Stimulated activated CD4-positive, alpha-beta T cell treated with anti-CD3 and anti-CD28 coated beads, TNF-alpha, amount 100 ng/mL, for 4 hours (primary cell): ENCODE measurements at places on chromosomes 16 and 17.

DNA sequence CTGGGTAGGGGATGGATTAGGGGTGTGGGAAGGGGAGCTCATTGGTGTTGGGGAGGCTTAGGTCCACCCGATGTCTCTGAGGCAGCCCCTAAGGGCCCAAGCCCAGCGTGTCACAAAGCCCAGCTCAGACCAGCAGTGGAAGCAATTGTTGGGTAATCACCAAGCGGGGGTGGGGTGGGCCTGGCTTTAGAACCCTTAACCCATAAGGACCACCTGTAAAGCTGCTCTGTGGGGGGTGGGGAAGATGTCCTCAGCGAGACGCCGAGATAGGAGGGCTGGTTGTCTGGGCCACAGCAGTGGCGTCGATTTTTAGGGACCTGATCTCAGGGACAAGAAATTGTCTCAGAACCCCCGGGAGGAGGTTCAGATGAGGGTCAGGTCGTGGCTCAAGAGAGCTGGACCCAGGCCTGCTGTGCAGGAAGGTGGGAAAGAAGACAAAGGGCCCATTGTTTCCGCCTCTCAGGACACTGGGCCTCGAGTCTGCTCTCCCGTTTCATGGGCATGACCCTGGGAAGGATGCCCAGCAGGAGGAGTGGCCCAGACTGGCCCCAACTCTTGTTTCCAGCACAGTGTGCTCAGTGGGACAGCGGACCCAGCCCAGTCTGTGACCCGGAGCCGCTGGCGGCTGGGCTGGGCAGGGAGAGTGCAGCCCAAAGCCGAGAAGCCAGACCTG is 15.9 kb downstream of the ST6GALNAC2 start:
- no peak for DNase-seq

GRCh38 chr17:58666858-58667267 is 25.0 kb downstream of the TEX14 start:
- DNase-seq = no peak

DNA sequence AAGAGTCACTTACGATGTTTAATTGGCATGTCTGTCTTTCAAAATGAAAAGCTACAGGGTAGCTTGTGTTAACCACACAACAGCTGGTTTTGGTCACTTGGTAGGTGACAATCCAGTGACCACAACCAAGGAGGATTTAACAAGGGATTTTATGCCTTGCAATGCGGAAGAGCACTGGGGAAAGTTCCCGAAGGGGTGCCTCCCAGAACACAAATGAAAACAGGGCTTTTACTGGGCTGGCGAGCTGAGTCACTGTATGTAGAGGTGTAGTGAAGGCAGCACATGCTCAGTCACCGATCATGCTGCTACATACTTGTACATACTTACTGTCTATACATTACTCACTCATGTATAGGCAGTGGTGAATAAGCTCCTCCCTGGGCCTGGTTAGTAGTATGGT is 483.5 kb downstream of the CDH13 start:
- no peak for DNase-seq

- DNase-seq = peak; percentile 41
These were observed 522 bp upstream of the VEZF1 start for GRCh38 chr17:57988301-57989250.

GRCh38 chr17:36463916-36464764 is 22.3 kb upstream of the ZNHIT3 start:
- DNase-seq = no peak

DNA sequence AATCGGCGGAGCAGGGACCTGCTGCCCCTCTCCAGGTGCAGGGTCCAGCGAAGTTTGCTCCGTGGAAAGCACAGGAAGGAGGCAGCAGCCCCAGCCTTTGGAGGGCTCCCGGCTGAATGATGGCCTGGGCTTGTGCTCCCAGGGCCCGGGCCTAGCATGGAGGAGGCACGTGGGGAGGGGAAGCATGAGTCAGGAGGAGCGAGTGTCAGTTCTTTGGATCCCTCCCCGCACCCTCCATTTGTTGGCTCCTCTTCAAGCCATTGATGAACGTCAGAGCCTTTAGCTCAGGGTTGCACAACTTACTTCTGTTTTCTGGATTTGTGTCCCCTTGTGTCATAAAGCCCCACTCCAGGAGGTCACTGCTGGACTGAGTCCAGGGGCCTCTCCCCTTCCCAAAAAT is 25.8 kb downstream of the TTYH2 start:
- DNase-seq = no peak

GRCh38 chr17:43125967-43126910 is 1.1 kb upstream of the BRCA1 start:
- no peak for DNase-seq

- no peak for DNase-seq
These were observed 57.8 kb upstream of the PHOSPHO1 start for GRCh38 chr17:49288388-49288787.

GRCh38 chr16:87207509-87207908 is 109.7 kb downstream of the C16orf95 start:
- DNase-seq = no peak

DNA sequence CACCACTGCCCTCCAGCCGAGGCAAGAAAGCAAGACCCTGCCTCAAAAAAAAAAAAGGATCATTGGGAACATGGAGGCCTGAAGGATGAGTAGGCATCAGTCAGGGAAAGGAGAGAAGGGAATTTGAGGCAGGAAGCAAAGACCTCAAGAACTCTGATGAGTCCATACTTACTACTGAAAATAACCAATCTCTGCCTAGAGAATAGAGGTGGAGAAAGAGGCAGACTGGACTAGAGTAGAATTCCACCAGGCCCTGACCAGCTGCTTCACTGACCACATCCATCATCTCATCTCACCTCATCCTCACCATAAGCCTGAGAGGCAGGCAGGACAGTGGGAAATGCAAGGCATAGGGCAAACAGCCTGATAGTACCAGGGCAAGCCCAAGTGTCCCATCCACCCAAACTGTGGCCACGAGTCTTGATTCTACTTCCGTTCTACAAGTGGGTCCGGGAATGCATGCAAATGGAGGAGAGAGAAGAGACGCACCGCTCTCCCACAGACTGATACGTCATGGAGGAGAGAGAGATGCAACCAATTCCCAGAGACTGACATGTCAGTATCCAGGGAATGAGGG is 17.1 kb downstream of the ANKRD11 start:
- DNase-seq = no peak

- DNase-seq = no peak
These were observed 47.2 kb downstream of the HOXB1 start for GRCh38 chr17:48483471-48484131.

DNA sequence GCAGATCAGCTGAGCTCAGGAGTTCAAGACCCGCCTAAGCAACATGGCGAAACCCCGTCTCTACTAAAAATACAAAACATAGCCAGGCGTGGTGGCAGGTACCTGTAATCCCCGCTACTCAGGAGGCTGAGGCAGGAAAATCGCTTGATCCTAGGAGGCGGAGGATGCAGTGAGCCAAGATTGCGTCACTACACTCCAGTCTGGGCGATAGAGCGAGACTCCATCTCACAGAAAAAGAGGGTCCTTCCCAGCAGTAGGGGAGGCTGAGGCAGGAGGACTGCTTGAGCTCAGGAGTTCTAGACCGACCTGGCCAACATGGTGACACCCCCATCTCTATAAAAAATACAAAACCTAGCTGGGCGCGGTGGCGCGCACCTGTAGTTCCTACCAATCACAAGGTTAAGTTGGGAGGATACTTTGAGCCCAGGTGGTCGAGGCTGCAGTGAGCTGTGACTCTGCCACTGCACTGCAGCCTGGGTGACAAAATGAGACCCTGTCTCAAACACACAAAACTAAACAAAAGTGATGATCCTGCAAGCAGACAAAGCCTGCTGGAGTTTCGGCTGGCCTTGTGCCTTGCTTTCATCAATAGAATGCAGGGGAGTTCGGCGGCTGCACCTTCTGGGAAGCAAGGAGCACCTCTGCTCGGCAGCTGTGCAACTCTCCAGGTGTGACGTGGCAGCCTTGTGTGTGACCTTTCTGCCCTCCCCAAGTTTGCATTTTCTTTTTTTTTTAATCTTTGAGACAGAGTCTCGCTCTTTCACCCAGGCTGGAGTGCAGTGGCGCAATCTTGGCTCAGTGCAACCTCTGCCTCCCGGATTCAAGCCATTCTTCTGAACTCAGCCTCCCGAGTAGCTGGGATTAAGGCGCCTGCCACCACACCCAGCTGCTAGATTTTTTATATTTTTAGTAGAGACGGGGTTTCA is 12.4 kb upstream of the YWHAE start:
- DNase-seq = no peak

GRCh38 chr17:65117384-65118035 is 19.7 kb upstream of the RGS9 start:
- DNase-seq = no peak

DNA sequence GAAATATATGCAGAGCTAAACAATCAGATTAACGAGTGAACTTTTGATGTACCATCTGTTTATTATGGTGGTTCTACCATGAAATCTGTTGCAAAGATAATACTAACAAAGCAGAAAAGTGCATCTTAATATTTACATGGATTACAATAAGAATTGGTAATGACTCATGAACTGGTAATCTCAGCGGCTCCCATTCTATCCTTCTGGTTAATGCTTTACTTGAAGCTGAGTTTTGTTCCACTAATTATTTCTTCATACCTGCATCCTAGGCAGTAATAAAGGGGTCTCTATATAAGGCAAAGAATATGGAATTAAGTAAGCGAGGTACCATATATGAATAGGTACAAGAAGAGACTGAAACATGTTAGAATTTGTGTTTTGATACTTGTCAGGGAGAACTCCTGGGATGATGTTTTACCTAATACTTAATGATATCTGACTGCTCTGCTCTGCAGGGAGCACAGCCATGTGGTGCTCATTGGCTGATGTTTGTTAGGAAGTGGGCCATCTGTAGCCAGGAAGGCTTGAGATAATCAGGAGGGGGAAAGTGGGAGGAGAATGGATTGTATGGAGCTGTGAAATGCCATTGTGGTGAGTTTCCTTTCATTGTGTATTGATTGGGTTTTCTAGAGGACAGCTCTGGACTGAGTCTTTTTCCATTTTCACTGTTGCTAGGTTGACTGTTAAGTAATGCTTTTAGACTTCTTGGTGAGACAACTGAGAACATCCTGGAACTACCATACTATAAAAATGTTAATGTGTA is 52.6 kb downstream of the MAP2K6 start:
- no peak for DNase-seq

DNA sequence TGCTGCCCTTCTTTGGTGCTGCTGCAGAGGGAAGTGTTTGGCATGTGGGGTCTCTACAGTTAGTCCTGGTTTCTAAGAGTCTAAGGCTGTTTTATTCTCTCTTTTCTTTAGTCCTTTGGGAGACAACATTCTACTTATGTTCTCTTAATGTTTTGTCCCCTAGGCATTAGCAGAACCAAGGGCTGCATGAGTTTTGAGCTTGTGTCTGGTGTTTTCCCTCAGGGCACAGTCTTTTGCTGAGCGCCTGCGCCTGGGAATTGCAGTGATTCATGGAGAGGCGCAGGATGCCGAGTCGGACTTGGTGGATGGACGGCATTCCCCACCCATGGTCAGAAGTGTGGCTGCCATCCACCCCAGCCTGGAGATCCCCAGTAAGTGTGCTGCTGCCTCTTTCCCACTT is 41.1 kb upstream of the SLC5A10 start:
- no peak for DNase-seq
